ENCODE measurements at places on chromosomes 6 and 20.

- no peak for DNase-seq
Observed at GRCh38 chr20:14724468-14724867, 387.1 kb upstream of the FLRT3 start.

DNA sequence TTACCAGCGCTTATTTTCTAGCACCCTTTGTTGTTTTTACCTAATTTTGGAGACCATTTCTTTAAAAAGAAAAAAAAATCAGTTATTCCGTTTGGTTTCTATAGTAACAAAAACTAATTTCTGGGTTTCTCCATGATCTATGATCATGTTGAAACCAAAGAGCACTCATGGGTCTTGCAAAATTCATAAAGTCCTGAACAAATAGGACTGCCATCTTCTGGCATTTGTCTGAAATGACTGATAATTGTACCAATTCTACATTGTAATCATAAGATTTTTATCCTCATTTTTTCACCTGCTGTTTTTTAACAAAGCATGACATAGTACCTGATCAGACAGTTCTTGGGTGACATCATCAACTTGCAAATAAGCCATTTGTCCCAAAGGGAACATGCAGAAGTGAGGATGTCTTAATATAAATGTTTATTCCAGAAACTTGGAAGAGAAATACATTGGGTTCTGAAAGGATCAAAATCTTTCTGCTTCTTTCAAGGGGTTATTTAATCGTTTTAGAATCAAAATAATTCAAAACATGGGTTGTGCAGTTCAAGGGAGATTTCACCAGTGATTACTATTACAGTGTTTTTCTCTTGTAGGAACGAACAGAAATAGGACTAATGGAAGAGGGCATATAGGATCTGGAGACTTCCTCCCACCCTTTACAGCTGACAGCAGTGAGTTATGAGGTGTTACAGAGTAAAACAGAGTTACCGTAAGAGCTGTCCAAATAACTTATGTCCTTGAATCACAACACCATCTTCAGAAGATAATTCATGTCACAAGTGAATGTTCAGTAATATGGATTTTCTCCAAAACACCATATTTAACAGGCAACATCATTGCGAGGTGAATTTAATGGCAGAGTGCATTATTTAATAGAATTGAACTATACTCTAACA is 87.1 kb upstream of the GJE1 start:
- no peak for DNase-seq

DNA sequence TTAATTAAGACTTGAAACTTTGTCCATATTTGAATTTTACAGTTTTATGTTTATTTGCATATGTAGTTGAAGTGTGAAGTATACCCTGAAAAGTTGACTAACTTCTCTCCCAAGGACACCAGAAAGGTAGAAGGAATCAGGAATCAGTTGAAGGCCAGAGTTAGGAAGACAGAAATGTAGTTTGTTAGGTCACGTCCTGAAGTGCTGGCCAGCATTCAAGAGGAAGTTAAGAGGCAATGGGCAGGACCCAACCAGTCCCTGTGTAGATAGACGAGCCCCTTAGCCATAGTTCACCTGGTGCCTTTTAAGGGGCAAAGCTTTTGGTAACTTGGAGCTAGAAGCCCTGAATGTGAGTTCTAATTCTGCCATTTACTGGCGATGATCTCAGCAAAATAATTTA is 250.4 kb upstream of the KCNQ5 start:
- DNase-seq: no peak

- DNase-seq: no peak
Observed at GRCh38 chr6:115319823-115320222, 740.9 kb downstream of the FRK start.

DNA sequence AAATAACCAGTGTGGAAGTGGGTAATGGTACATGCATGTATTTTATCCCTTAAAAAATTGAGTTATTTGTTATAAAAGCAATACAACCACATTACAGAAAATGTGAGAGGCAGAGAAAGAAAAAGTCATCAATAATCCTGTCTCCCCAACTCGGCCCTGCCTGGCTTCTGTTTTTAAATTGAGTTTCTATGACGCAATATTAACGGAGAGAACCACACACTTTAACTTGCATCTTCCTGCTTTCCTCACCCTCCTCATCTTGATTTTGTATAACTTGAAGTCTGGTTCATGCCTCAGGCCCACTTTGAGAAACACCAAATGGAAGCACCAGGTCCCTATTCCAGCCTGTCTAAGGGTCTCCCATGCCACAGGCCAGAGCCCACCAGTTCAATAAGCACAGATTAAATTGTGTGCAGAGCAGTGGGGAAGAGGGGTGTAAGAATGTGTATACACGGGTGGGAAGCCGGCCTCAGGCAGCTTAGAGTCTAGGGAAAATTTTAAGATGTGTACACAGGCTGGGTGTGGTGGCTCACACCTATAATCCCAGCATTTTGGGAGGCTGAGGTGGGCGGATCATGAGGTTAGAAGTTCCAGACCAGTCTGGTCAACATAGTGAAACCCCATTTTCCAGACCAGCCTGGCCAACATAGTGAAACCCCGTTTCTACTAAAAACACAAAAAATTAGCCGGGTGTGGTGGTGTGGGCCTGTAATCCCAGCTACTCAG is 15.9 kb downstream of the KCNK5 start:
- no peak for DNase-seq

- no peak for DNase-seq
Observed at GRCh38 chr20:38196076-38196475, 31.0 kb upstream of the TGM2 start.

- no peak for DNase-seq
Observed at GRCh38 chr6:1393641-1394283, 4.4 kb downstream of the FOXF2 start.

GRCh38 chr6:3278691-3279090 is 19.9 kb downstream of the PSMG4 start:
- no peak for DNase-seq

GRCh38 chr6:113381959-113382358 is 475.2 kb upstream of the MARCKS start:
- peak; percentile 70 for DNase-seq

DNA sequence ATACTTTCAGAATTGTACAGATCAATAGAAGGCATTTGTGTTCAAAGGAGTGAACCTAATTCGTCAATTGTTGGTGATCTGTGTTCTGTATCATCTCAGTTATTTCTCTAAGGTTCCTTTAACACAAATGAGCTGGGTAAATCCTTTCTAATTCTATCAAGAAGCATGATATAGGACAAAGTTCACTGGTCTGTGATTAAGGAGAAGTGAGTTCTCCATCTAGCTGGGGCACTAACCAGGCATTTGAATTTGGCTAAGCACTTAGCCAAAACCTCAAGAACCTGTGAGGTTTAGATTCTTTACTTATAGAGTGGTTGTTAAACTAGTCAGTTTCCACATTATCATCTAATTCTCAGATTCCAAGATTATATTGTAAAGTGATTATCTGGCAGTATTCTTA is 50.3 kb downstream of the DOP1A start:
- no peak for DNase-seq

DNA sequence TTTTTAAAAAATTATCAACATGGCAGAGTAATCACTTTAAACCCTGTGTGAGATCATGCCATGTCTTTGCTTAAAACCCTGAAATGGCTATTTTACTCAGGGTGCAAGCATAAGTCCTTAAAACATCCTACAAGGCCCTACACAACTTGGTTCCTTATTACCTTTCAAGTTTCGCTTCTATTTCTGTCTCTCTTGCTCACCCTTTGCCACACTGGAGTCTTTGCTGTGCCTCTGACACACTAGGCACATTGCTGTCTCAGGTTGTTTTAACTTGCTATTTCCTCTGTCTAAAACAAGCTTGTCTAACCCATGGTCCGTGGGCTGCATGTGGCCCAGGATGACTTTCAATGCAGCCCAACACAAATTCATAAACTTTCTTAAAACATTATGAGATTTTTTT is 55.6 kb downstream of the KIAA0408 start:
- DNase-seq: no peak

DNA sequence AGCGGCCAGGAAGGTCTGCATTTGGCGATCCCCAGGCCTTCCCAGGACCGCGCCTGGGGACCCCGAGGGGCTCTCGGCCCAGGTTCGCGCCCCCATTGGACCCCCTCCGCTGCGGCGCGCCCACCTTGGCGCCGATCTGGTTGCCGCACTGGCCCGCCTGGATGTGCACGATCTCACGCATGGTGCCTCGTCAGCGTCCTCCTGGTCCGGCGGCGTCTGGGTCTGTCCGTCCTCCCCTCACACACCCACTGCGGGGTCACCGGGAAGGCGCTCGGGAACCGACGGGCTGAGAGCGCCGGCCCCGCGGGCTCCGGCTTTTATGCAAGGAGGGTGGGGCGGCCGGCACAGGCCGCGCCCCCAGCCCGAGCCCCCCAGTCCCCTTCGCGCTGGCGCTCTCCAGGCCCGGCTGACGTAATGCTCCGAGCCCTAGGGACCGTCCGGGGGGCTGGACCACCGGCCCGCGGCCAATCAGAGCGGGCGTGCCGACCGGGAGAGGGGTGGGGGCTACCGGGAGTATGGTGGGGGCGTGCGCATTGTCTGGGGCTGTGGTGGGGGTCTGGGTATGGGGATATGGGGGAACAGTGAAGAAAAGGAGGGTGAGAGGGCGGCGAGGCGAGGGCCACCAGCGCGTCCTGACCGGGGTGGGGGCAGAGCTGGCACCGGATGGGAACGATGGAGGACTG is at the start of gene TUBB2B:
Gene TUBB2B, minus strand, starts transcription at position 291 of the 683 bp plus-strand sequence. Its CDS starts 110 bp downstream, at position 181.
- peak; percentile 72 for DNase-seq

- no peak for DNase-seq
Observed at GRCh38 chr6:15359335-15359862, 113.5 kb downstream of the JARID2 start.

DNA sequence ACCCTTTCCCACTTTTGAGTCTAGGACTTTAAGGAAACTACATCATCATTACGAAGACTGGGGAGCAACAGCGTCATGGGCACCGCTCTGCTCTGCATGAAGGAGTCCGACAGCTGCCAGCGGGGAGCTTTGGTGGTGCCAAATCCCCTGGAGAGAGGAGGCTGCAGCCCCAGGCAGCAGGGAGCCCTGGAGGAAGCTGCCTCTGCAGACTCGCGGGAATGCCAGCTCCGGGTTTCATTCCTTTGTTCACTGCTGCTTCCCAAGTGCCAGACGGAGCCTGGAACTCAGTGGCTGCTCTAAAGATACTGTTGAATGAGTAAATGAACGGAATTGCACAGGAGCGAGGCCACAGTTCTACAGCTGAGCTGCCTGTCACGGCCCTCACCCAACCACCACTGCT is 196.5 kb upstream of the THBS2 start:
- no peak for DNase-seq

DNA sequence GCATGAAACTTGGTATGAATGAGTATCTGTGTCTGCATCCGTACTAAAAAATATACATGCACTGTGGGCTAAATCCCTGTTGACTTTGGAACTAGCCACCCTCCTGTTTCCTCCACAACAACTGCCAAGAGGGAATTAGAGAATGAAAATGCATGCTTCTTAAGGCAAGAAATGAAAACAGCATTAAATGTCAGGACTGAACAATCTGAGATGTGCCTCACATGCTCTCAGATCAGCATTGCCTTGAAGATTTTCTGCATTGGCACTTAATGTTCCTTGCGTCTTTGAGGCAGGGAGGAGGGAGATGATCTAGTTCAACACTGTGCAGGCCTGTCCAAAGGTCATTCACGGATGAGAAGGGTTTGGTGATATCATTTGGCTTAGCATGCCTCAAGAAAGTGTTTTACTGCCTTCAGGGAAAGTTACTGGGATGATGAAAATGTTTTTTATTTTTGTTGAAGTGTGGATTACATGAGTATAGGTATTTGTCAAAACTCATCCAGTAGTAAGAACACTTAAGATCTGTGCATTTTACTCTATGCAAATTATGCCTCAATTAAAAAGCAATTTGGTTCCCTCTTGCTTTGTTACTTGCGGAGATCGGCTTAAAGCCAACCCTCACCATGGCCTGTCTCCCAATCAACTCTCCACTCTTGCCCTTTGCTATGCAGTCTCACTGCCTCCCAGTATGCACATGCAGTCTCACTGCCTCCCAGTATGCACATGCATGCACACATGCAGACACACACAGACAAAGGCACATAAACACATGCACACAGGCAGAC is 47.5 kb upstream of the RIN2 start:
- no peak for DNase-seq

- DNase-seq: no peak
Observed at GRCh38 chr6:77245026-77245425, 218.3 kb downstream of the HTR1B start.

DNA sequence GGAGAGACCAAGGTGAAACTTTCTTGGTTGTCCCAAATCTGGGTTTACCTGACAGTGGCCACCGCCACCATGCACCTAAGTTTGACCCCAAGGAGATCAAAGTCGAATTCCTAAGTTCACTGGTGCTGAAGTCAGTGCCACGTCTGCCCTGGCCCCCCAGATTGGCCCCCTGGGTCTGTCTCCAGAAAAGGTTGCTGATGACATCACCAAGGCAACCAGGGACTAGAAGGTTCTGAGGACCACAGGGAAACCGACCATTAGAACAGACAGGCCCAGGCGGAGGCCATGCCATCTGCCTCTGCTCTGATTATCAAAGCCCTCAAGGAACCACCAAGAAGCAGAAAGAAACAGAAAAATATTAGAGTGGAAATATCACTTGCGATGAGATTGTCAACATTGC is 91.2 kb downstream of the DLL1 start:
- DNase-seq: no peak

GRCh38 chr6:43913375-43914271 is 143.6 kb downstream of the VEGFA start:
- no peak for DNase-seq
